ENCODE measurements at places on chromosomes 13 and 19.
A peak's percentile ranks its signal among the peaks of the same experiment; 100 is the strongest.

GRCh38 chr19:42279902-42280814, 11.1 kb downstream of the CIC start:
- DNase-seq, result peak; percentile 92

- no peak for DNase-seq
Measured at GRCh38 chr13:61246351-61246750, 169.3 kb downstream of the PCDH20 start.

GRCh38 chr19:46287585-46287984, 9.3 kb upstream of the HIF3A start:
- no peak for DNase-seq

GRCh38 chr13:93956426-93956825, 523.1 kb downstream of the DCT start:
- no peak for DNase-seq

- no peak for DNase-seq
Measured at GRCh38 chr19:16449330-16449961, 22.3 kb downstream of the EPS15L1 start.

DNA sequence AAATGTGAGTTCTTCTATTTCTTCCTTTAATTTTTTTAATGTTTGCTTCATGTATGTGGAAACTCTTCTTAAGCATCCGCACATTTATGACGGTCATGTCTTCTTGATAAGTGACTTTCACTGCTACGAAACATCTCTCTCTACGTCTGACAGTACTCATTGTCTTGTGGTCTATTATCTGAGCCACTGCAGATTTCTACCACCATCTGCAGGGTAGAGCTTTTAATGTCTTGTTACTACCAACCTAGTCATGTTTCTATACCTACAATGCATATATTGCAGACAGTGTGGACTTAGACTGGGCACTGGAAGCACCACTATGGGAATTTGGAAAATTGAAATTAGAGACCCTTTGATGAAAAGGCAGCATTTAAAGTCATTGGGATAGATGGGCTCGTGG, 75.4 kb upstream of the ARHGEF7 start:
- DNase-seq, result no peak

- DNase-seq, result peak; percentile 53
Measured at GRCh38 chr19:11767633-11768133, 883 bp downstream of the ZNF441 start.

DNA sequence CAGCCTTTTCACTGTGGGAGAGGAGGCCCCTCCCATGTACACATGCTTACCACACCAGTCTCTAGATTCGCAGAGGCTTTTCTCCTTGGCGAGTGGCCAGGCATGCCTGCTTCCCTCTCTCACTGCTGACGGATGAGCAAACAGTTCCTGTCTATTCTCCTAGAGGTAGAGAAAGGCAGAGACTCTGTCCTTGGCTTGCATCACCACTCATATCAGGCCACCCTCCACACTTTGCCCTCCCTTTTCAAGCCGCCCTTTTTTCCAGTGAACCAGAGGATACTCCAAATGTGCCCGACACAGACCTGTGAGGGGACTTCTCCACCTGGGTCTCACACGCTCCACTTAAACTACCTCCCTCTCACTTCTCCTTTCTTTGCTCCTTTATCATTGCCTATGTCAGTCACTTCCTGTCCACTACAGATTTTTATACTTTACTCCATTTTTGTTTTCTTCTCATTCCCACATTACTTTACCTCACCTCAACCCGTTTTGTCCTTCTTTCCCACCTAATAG, 284.6 kb downstream of the DNAJC15 start:
- peak; percentile 65 for DNase-seq

DNA sequence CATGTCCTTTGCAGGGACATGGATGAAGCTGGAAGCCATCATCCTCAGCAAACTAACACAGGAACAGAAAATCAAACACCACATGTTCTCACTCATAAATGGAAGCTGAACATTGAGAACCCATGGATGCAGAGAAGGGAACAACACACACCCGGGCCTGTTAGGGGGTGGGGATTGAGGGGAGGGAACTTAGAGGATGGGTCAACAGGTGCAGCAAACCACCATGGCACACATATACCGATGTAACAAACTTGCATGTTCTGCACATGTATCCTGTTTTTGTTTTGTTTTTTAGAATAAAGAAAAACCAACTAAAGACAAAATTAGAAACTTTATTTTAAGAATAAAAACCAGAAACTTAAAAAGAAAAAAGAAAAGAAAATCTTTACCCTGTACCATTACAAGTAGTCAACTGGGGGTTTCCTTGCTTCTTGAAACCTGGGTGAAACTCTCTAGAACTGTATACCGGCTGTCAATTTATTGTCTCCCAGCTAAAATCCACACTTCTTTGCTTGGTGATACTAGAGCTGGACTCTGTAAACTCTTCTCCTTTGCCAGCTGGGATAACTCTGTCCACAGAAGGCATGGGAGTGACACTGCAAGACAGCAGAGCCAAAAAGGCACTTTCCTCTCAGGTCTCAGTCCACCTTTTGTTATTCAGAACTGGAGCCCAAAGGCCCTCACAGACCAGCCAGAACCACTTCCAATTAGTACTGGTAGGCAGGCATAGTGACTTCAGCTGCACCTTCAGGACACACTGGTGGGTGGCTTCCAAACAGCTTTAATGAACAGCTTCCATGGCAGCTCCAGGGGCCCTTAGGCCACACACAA, 9.0 kb downstream of the MICU2 start:
- no peak for DNase-seq

- peak; percentile 58 for DNase-seq
Measured at GRCh38 chr13:99971576-99972189, at the start of gene ZIC5. Gene ZIC5 (minus strand): TSS chr13:99971767. CDS start chr13:99971603, 164 bp downstream.

- peak; percentile 78 for DNase-seq
Measured at GRCh38 chr19:55368701-55369563, 1.3 kb downstream of the IL11 start.

GRCh38 chr13:90999401-90999800, 348.1 kb upstream of the MIR17HG start:
- no peak for DNase-seq

GRCh38 chr13:110471833-110472162, 89.7 kb downstream of the RAB20 start:
- DNase-seq, result no peak

GRCh38 chr13:43725460-43725859, 61.3 kb downstream of the ENOX1 start:
- DNase-seq, result no peak

GRCh38 chr19:1469255-1470054, 9.6 kb downstream of the C19orf25 start:
- no peak for DNase-seq

DNA sequence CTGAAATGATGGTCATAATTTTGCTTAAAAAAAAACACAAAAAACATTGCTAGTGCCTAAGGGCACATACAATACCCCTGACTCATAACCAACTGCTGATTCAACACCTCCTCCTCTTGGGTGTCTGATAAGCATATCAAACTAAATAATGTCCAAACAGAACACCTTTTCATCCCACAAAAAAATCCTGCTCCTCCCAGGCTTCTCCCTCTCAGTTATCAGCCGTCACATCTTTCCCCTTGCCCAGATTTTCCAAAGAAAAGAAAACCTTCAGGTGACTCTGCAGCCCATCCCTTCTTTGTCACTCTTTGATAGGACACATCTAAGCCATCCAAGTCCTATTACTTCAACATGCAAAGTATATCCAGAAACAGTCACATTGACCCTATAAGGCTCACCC, 46.9 kb downstream of the ABCC4 start:
- DNase-seq, result no peak

DNA sequence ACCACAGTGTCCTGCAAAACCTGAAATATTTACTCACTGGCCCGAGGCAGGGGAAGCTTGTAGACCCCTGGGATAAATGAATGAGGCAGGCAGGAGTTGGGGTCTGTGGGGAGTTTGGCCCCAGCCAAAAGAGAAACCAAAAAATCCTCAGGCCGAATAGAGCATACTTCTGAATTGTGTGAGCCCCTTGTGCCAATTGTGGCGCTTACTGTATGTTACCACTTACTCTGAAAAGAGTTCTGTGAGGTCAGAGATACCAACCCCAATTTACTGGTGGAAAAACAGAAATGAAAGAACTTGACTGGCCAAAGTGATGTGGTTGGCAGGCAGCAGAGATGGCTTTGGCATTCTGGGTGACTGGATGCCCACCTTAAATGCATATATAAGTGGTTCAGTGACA, 6.9 kb downstream of the CARM1 start:
- no peak for DNase-seq

DNA sequence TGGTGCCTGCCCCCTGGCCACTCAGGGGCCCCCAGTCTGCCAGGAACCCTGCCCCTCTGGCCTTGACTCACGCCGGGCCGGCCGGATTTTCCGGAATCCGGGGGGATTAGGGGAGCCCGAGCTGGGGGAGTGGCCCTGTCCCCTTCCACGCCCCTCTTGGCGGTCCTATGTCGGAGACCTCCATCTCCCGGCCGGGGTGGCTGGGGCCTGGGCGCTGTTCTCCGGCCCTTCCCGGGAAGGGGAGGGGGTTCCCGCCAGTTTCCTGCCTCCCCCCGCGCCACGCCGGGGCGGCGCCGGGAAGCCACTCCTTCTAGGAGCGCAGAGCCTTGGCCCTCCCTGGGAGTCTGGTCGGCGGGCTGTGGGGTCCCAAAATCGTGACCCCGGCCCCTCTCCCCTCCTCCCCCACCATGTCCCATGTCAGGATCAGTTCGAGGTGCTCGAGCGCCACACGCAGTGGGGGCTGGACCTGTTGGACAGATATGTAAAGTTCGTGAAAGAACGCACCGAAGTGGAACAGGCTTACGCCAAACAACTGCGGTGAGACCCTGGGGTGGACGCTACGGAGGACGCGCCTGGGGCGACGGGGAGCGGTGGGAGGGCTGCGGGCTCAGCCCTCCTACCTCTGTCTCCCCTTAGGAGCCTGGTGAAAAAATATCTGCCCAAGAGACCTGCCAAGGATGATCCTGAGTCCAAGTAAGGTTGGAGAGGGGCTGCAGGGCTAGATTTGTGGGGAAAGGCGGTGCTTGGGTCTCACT, 1.3 kb downstream of the TRIP10 start:
- DNase-seq, result peak; percentile 77

DNA sequence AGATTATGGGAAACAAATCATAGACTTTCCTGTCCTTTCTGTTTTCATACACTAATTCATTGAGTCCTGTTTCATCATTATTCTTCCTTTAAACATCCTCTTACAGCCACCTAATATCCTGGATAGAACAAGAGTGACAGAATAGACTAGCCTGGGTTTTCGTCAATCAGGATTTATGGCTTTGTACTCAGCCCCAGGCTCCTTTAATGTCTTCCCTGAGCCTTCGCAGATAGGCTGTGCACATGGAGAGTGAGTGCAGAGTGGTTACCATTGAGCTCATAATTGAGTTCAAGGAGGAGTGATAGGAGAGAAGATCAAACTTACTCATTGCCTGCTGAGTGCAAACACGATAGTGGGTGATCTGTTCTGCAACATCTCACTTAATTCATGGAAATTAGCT, 304.9 kb downstream of the TDRD3 start:
- DNase-seq, result peak; percentile 65

DNA sequence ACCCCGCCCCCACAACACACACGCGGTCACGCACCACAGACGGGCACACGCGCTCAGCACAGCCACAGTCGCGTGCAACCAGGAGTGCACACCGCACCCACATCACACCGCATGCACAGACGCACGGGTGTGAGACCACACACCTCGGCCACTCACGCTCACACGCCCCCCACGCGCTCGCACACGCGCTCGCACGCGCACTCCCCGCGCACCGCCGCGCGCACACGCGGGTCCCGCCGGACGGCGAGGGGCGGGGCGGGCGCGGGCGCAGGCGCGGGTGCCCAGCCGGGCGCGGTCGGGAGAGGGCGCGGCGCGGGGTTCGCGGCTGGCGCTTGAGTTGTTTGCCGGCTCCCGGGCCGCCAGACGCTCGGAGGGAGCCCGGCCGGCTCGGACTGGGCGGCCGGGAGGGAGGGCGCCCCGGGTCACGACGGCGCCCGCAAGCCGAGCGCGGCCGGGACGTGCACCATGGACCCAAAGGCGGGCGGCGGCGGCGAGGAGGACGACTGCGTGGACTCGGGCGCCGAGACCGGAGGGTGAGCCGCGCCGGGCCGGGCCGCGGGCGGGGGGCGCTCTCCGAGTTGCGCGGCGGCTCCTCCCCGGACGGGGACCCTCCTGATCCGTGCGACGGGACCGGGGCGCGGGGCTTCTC, at the start of gene FAM124A:
FAM124A (plus strand) TSS at position 362 of the 649 bp plus-strand sequence; CDS start at position 466, 104 bp downstream.
- DNase-seq, result peak; percentile 64

Measured in islet precursor cell (in vitro differentiated cells).